Stimulated activated CD8-positive, alpha-beta memory T cell treated with anti-CD3 and anti-CD28 coated beads, Interleukin-15, amount 100 ng/mL, for 24 hours (primary cell): ENCODE measurements at places on chromosomes 2 and 18.

DNA sequence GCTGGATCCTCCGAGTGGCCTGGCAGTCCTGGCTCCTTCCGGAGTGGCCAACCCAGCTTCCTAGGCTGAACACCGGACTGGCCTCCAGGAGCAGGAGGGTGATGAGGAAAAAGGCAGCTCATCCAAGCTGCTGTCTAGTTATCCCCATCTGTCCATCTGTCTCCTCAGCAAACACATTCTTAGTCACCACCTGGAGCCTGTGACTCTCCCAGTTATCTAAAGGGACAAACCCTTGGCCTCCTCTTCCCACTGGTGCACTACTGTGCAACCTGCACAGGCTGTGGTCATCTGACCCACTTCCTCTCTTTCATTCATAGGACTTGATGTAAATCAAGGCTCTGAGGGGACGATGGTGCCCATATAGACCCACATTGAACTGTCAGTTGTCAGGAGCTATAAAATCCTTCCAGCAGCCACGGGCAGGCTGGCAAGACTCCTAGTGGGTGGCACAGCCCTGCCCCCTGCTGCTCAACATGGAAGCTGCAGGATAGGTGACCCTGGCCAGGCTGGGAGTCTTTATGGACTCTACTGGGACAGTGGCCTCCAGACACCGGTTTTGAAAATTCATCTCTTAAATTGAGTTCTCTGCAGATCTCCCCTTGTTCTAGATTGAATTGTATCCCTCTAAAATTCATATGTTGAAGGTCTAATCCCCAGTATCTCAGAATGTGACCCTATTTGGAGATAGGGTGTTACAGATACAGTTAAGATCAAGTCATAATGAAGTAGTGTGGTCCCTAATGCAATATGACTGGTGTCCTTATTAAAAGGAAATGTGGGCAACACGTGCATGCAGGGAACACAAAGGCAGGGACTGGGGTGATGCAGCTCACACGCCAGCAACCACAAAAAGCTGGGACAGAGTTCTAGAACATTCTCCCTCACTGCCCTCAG is 29.3 kb upstream of the DUSP2 start:
- peak; percentile 54 for DNase-seq

GRCh38 chr2:195638750-195639149 is 18.3 kb upstream of the SLC39A10 start:
- no peak for DNase-seq

DNA sequence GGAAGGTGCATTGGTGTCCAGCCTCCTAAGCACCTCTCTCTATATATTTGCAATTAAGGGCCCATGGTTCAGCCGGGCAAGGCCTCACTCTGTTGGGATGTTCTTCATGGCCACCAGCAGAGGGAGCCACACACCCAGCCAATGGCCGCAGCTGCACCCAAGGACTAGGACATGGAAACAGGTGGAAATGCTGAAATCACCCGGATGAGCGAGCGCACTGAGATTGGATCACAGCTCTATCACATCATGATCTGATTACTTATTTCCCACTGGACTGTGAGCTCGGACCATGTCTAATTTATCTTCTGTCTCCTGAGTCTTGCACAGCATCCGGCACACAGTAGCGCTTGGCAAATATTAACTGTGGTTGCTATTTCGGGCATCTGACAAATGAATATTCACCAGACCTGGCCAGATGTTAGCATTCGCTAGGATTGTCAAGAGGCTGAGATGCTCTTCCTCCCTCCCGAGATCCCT is 31.2 kb downstream of the KIF3C start:
- DNase-seq: peak; percentile 45

- no peak for DNase-seq
Observed at GRCh38 chr2:119753041-119753929, 6.4 kb upstream of the PTPN4 start.

DNA sequence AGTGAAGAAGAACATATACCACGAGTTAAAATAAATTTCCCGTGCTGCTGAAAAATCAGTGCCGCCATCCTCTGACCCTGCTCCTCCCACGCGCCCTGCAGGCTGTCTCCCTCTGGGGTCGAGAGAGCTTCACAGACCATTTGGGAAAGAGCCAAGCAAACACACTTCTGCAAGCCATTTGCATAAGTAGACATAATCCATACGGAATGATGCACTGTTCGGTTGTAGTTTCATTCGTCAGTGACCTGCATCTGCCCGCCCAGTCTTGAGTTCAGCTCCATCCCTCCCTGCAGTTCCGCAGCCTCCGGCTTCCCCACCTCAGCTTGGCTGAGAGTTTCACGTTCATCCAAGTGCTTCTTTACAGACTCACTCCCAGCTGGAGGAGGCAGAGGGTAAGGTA is 69.6 kb downstream of the TRAPPC12 start:
- DNase-seq: no peak

DNA sequence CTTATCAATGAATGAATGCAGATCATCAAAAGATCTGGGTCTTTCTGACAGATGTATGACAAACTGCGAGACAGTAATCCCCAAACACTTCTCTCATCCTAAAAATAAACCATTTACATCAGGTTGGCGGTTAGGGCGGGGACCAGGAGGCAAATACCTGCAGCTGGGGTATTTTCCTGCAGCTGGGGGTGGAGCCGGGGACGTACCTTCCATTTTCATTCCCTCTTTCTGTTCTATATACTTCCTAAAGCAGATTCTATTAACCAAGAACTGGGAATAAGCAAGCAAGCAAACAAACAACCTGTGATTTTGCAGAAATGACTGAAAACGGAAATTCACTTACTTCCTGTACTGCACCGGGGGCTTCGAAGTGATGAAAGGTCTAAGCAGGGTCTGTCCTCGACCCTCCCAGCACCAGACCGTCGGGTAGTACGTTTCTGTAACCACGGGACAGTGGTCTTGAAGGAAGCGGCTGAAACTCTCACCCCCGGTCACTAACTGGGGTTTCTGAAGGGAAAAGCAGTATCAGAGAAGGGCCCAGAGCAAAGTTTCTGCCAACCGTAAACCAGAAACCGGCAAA is 1.2 kb downstream of the ABHD3 start:
- DNase-seq: no peak

DNA sequence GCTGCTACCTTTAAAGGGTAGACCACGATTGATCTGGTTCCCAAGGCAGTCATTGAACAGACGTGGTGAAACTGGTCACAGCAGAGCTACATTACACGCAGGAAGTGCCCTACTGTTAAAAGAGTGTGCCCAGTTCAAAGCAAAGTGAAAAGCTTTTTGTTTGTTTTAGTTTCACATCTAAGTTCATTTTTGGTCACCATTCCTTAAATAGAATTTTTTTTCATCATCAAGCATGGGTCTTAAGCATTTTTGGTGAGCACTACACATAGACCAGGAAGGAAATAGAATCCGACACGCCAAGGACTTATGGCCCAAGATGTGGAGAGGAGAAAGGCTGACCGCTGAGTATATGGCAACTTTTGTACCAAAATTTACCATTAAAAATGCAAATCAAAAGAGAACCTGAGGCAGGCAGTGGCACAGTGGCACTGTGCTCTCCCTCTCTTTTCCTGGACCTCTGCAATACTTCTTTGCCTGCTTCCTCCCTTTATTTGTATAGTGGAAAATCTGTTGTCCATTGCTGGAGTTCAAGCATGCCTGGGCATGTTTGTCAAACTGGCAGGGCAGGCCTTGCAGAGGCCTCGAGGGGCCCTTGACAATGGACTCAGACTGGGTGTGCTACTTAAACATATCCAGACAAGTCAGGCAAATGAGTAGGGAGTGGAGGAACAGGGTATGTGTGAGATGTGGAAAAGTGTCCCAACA is 42.6 kb upstream of the HNRNPA3 start:
- no peak for DNase-seq

- no peak for DNase-seq
Observed at GRCh38 chr2:67186326-67186725, 210.8 kb upstream of the ETAA1 start.

- DNase-seq: no peak
Observed at GRCh38 chr2:128792476-128793054, 473.9 kb upstream of the HS6ST1 start.

- no peak for DNase-seq
Observed at GRCh38 chr2:42104621-42105020, 56.8 kb downstream of the PKDCC start.

GRCh38 chr18:76471593-76471992 is 23.4 kb downstream of the ZNF516 start:
- DNase-seq: no peak

DNA sequence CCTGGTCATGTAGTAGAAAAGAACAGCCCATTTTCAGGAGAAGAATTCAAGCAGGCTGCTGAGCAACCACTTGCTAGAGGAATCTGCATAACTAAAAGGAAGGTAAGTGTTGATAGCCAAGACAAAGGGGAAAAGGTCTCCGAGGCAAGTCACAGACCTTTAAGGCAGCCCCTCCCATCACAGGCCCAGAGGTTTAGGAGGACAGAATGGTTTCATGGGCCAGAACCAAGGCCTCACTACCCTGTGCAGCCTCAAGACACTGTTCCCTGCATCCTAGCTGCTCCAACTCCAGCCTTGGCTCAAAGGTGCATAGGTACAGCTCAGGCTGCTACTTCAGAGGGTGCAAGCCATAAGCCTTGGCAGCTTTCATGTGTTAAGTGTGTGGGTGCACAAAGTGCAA is 238.6 kb upstream of the CYP26B1 start:
- DNase-seq: no peak

GRCh38 chr2:136005462-136006196 is 20.2 kb upstream of the DARS1 start:
- no peak for DNase-seq

DNA sequence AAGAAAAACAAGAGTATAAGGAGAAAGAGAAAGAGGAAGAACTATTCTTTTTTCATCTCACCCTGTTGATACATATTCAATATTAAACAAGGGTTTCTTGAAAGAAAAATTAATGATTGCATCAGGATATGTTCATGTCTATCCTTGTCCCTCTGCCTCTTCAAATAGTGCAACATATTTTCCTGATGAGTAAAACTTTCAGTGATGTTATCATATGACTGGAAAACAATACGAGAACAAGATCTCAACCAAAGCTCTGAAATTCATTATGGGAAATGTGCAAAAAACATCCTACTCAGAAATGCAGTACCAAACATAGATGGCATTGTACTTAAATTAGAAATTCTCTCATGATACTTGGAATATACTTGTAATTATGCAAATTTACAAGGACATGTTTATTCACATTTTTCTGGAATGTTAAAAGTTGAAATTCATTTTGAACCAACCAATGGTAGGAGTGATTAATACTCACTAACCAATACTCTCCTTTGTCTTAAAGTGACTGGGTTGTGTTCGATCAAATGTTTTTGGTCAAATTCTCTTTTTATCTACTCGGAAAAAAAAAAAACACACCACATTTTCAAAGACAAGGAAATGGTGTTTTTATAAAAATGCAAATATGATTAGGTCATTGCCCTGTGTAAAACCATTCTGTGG is 148.9 kb upstream of the GULP1 start:
- DNase-seq: no peak

DNA sequence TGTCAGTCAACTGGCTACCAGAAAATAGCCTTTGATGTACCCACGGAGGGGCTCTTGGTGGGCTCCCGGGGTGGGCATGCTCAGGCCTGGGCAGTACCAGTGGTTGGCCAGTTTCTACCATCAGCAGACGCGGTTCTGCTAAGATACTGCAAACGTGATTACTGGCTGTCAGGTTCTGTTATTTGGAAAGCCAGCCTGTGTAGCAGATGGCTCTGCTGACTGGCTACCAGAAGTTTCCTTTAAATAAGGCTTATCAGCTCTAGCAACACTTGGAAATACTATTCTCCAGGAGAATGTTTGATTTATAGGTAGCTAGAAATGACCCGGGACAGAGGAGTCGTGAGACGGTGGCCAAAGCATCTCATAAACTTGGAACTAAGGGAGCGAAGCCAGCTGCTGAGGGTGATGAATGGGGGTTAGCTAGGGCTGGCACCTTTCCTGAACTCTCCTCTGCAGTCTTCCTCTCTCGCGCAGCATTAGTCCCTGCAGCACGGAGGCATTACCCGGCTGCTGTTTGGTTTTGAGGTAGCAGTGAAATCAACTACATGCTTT is 171.9 kb downstream of the AGAP1 start:
- no peak for DNase-seq

DNA sequence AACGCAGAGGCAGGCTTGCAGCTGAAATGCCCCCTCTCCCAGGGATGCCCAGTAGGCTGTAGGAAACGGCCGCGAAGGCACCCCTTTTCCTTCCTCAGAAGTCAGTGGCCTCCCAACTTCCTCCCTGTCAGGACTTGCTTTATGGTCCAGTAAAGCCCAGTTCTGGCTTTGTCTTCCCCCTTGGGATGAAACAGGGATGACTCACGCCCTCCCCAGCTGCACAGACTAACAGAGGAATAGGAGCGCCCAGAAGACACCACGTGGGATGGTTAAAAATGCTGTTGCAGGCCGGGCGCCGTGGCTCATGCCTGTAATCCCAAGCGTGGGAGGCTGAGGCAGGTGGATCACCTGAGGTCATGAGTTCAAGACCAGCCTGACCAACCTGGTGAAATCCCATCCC is 6.9 kb downstream of the CREG2 start:
- no peak for DNase-seq

DNA sequence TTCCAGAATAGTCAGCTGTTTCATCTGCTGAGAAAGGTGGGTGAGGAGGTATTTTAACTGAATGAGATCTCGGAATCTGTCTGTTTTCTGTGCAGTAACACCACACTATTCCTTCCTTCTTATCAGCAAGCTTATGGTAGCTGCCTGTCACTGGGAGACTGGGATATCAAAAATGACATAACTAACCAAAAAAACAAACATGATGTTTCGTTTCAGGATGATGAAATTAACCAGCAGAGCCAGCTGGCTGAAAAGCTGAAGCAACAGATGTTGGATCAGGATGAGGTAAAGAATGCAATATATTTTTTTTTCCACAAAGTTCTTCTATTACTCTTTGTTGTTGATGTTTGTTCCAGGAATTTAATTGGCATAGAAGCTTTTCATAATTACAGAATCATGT is 59.8 kb upstream of the LYPD6B start:
- no peak for DNase-seq

GRCh38 chr2:8121826-8122513 is 559.9 kb upstream of the ID2 start:
- no peak for DNase-seq

DNA sequence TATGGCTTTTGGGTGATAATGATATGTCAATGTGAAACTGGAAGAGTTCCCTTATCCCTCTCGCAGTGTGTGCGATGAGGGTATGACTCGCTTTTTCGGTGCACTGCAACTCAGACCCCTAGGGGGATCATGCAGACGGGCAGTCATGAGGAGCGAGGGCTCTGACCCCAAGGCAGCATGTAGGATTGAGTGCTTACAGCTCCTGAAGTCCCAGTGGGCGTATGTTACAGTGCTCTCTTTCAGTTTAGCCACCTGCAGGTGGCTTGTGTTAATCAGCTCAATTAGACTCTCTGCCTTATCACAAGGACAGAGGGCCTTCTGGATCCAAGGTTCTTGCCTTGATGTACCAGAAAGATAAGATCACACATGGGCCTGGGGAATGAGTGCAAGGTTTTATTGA is 1269.9 kb upstream of the GYPC start:
- DNase-seq: no peak
